HCT116 (cell line): ENCODE measurements at places on chromosomes 5 and 9.

DNA sequence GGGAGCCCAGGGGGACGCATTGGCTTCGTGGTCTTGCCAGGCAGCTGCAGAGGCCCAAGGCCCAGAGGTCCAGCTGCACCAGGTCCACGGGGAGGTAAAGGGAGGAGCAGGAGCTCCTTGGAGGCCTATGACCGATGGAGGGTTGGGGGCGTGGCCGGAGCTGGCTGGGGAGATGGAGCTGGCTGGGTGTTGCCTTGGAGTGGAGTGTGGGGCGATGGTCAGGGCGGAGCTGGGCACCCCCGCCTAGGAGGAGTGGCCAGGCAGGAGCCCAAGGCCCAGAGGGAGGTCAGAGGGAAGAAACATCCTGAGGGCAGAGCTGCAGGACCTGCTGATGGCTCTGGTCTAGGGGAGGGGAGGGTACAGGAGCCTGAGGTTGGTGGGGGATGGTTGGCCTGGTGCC, 44.6 kb downstream of the KCNT1 start:
- DNase-seq: no peak

DNA sequence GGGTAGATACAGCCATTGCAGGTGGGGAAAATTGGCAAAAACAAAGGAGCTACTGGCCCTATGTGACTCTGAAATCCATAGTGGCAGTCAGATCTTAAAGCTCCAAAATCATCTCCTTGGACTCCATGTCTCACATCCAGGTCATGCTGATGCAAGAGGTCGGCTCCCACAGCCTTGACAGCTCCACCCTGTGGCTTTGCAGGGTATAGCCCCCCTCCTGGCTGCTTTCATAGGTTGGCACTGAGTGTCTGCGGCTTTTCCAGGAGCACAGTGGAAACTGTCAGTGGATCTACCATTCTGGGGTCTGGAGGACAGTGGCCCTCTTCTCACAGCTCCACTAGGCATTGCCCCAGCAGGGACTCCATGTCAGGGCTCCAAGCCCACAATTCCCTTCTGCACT, 1190.1 kb downstream of the CDH12 start:
- DNase-seq: no peak

DNA sequence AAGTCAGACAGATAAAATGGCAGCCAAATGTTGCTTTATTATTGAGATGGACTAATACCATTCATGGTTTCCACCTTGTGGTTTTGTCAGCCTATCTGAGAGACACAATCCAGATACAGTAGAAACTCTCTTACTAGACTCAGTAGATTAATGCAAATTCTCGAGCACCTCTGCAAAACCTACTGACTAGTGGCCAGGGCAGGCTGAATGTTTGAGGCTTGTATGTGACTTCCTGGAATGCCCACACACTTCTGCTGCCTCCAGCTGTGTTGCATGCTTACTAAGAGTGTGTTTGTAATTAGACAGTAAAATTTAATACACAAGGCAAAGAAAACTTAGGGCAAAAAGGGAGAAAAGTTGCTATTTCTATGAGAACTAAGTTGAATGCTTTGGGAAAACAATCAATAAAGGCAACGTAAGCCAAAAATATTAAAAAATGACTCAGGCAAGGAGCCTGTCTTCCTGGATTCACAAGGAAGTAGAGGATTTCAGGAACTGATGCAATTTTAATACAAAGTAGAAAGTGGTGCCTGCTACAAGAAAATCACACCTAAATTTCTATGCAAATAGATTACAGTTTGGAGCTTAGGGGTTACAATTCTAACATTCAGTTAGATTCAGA, 30.2 kb upstream of the CCNG1 start:
- no peak for DNase-seq

DNA sequence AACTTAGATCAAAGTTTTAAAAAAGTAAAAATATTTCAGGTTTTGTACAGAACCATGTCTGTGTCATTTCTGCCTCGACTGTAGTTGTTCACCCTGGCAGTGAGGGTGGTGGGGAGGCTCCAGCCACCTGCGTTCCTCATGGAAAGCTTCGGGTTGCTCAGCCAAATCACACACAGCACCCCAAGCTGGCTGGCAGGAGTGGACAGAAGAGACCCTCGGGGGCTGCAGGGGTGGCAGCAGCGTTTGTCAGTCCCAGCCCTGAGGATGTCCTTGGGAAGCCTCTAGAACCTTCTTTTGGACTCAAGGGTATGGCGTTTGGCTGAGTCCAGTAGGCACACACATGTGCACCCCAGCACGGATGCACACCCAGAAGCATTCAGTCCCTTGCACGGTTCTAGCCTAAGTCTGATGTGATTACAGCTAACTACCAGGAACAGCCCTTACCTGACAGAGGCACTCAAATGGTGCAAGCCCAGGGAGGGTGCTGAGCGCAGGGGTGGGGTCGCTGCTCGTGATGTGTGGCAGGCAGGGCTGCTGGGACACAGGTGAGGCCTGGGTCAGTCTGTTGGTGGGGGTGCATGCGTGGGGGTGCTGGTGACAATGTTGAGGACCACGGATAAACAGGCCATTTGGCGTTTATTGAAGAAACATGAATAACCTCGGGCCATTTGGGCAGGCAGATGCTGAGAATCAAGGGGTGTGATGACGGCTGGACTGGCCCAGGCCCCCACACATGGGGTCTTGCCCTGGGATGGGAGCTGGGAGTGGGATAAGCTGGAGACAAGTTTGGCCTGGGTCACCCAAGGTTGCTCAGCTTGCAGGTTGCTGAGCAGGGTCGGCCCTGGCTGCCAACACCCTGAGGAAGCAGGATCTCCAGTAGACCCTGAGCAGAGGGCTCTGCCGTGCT, 103.4 kb downstream of the PHF2 start:
- DNase-seq: no peak

- DNase-seq: no peak
Measured at GRCh38 chr9:99199938-99200539, 21.7 kb downstream of the ALG2 start.

DNA sequence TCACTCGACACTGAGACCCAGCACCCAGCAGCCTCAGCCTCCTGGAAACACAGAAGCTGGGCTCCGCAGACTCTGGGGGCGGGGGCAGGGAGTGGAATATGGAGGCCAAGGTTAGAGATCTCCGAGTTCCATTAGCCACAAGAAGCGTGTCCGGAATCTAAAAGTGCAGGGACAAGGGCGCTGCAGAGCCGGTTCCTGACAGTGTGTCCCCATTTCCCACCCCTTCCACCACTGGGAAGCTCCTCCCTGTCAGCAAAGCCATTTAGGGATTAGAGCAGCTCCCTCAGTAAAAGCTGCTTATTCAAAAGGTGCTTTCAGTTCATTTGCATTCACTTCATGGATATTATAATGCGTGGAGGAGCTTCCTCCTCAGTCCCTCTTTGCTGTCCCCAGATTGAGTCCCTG, 74.1 kb upstream of the HSPA9 start:
- DNase-seq: no peak

DNA sequence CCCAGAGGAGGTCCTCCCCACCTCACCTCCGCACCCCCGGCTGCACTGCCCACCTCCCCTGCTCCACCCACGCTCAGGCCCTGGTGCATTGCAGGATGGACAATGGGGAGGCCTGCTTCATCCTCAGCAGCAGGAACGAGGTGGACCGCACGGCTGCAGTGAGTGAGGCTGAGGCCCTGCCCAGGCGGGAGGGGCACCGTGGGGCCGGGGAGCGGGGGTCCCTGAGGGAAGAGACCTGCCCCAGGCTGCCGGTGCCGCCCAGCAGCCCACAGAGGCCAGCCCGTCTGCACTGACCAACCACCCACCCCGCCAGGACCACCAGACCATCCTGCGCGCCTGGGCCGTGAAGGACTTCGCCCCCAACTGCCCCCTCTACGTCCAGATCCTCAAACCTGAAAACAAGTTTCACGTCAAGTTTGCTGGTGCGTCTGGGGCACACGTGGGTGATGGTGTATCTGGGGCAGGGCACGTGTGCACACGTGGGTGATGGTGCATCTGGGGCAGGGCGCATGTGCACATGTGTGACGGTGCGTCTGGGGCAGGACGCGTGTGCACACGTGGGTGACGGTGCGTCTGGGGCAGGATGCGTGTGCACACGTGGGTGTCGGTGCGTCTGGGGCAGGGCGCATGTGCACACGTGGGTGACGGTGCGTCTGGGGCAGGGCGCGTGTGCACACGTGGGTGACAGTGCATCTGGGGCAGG, 66.7 kb downstream of the KCNT1 start:
- no peak for DNase-seq
